Stimulated activated CD8-positive, alpha-beta memory T cell treated with anti-CD3 and anti-CD28 coated beads, Interleukin-2, amount 100 ng/mL, for 1 hour (primary cell): ENCODE measurements at places on chromosomes 5 and 9.

DNA sequence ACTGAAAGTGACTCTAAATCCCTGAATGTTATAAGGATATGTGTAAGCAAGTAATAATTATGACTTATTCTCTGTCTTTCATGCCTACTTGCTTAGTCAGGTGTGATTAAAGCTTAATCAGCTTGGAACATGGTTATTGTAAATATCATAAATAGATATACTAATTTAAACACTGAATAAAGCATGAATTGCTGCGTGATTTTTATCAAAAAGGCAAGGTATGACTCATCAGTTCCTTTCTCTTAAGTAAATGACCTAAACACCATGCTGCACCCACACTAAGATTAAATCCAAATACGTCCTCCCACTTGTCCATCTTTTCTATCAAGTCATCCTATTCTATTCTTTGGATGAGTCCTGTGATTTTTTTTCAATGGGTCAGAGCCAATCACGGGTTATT is 124.6 kb upstream of the MTAP start:
- DNase-seq = no peak

DNA sequence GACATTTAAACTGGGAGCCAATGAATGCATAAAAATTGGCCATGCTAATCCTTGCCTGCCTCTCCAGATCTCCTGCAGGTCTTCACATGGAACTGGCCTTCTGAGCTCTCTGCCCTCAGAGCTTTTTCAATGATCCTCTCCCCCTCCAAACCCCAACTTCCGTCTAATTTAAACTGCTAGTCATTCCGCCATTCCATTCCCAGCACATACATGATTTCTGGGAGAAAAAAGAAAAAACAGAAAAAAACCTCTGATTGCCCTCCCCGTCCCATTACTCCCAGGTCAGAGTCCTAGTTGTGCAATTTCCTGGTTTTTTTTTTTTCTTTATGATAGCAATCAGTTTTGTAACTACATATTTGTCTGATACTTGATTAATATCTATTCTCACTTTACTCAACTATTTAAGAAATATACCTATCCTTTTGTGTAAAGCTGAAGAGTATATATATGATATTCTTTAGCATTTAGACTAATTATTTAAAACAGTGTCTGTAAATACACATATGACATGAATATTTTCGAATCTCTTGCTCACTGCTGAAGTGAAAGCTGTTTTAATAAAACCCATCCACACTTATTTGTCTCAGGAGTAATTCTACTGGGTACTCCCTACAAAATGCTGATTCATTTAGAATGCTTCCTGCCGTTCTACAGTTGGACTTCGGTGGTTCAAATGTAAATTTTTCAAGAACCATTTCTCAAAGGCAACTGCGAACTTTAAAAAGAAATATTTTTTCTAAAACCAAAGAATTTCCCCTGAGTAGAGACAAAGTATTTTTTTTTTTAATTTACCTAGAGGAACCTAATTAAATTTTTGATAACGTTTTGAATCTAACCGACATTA is 1.6 kb downstream of the HINT1 start:
- DNase-seq = no peak

GRCh38 chr9:34443533-34443932 is 14.8 kb downstream of the FAM219A start:
- DNase-seq = no peak

DNA sequence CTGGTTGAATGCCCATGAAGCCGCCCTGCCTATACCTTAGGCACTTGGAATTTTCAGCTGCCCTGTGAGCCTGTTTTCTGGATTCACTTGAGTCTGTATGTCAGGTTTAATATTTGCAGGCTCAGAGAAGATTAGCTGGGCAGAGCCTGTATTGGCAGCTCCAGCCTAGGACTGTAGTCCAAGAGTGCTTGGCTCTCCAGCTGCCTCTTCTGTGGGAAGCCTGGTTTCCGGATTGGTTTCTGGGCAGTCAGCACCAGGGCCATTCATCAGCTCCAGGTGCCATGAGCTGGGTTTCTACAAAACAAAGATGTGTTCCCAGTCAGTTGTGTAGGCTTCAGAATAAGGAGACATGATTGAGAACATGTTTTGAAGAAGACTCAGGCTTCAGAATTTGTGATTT is 90.1 kb downstream of the ARHGAP26 start:
- no peak for DNase-seq

DNA sequence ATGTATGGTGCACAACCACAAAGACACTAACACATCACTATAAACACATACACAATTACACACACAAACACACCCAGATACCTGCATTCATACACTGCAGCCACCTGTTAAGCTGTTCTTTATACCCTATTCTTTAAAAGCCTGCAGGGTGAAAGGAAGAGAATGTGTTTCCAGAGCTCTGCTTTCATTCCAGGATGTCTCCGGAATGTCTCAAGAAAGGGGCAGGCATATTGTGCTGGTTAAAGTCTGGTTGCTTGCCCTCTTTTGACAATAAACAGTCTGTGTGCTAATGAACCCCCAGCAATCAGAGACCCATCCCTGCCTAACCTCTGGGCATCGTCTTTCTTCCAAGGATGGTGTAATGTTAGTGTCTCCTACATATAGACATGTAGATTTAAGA is 181.6 kb downstream of the EPB41L4A start:
- DNase-seq = no peak

GRCh38 chr9:121485623-121486022 is 14.0 kb downstream of the GGTA1 start:
- DNase-seq = no peak

DNA sequence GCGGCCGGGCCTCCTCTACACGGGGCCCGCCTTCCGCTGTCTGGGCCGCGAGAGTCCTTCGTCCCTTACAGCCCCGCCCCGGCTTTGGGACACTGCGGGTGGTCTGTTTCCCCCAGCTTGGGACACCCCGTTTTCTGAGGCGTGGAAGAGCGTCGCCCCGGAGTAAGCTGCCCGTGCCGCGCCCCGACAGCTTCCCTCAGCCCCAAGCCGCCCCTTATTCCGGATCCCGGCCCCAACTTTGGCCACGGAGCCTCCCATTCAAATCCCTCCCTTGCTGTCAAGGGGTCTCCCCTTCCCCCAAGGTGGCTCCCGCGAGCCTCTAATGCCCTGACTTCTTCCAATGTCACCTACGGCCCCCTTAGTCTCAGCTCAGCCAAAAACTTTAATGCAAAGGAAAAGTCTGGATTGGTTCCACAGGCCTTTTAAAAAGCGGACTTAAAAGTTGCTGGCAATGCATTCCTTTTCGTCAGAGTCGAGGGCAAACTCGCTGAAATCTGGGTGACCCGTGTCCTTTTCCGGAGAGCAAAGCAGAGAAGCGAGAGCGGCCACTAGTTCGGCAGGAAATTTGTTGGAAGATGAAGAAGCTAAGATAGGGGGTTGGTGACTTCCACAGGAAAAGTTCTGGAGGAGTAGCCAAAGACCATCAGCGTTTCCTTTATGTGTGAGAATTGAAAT is 19.8 kb downstream of the EXOSC2 start:
- DNase-seq = no peak

DNA sequence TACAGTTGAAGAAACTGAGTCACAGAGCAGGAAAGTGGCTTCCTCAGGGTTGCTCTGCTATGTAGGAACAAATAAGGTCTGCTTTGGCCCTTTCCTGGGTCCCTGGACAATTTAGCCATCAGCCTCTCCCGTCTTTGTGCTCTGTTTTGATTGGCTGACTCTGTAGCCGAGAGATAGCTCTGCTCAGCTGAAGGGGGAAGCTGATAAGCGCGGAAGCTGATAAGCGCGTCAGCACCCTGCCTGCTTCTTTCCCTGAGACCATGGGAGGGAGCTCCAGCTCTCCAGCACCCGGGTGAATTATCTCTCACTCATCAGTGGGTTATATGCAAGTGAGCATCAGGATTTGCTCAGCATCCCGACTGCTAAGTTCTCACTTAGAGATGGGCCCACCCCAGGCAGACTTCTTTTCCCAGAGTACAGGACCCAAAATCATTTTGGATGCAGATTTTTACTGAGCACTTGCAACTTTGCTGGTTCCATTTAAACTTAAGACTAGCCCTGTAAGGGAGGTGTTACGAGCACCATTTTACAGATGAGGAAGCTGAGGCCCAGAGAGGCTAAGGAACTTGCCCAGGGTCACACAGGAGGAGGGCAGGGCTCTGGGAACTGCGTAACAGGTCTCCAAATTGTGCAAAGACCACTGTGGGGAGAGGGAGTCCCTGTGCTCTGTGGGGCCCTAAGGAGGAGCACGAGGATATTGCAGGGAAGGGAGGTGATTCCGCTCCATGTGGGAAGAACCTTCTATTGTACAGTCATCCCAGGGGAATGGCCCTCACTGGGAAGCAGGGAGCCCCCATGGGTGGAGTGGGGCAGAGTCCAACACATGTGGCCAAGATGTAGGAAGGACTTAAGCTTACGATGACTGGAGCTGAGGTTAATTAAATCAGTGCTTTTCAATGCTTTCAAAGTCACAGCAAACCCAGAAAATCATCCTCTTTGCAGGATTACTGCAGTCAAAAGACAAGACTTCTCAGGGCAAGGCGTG is 83.7 kb upstream of the ORM1 start:
- no peak for DNase-seq

DNA sequence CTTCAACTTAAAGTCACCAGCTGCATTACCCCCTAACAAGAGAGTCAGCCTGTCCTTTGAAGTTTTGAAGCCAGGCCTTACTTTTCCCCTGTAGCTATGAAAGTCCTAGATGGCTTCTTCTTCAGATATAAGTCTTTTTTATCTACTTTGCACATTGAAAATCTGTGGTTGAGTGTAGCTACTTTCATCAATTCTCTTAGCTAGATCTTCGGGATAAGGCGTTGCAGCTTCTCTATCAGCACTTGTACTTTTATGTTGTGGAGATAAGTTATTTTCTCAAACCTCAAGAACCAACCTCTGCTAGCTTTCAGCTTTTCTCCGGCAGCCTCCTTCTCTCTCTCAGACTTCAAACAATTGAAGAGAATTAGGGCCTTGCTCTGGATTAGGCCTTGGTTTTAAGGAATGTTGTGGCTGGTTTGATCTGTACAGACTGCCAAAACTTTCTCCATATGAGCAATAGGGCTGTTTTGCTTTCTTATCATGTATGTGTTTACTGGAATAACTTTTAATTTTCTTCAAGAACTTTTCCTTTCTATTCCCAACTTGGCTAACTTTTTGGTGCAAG is 21.6 kb downstream of the CATSPER3 start:
- no peak for DNase-seq

DNA sequence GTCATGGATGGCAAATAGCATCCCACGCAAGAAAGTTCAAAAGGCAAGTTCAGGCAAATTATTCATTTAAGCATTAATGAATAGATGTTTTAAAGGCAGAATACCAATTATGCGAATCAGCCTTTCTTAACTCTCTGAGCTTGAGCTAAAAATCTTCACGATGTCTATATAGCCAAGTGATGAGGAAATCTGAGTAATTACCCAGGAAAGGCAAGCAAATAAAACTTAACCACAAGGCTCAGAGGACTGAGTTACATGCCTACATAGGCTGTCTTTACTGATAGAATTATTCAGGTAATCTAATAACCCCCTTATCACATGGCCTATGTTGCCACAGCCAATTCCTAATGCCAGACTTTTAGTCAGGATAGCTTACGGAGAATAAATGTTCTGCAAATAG is 120.8 kb upstream of the MTAP start:
- no peak for DNase-seq

DNA sequence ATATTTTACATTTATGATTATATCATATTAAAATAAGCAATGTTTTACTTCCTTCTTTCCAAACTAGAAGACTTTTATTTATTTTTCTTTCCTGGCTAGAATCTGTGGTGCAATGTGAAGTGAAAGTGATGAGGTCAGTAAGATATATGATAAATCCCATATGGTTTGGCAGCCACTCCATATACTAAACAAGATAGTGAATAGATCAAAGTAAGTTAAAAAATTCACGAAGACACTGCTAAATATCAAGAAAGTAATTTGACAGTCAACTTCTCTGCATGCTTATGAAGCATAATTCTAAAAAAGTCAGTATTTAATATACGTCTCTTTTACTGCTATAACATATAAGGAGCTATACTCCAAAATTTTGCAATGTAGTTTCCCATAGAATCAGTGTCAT is 972.8 kb downstream of the DTWD2 start:
- no peak for DNase-seq

DNA sequence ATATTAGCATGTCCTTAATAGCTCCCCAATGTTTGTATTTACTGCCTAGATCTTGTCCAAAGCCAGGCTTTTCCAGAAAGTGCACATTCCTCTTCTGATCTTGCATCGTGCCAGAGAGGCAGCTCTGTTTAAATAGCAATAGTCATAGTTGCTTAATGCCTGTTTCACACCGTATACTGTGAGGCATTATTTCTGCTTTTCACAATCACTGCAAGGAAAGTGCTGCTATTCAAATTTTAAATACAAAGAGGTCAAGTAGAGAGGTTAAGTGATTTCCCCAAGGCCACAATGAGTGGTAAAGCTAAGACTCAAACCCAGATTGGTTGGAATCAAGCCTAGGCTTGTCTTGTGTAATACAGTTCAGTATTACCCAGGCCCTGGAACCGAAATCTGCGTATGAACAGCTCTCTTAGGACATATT is 153.6 kb downstream of the SNX18 start:
- no peak for DNase-seq

DNA sequence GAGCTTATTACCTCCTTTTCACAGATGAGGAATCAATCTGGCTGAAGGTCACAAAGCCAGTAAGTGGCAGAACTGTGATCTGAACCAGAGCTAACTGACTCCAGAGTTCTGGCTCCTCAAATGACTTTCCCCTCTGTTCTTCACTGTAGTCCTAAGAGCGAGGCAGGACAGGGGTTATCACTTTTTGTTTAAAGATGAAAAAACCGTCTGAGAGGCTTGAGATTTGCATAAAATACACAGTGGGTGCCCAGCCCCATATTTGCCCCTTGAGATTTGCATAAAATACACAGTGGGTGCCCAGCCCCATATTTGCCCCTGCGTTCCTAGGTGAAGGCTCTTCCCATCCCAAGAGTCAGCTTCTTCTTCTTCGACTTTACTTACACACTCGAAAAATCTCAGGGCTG is 667 bp downstream of the FBXO10 start:
- no peak for DNase-seq

- no peak for DNase-seq
Observed at GRCh38 chr5:144857454-144857853, 686.8 kb downstream of the KCTD16 start.

- DNase-seq = no peak
Observed at GRCh38 chr5:167709625-167710024, 581.8 kb upstream of the WWC1 start.

DNA sequence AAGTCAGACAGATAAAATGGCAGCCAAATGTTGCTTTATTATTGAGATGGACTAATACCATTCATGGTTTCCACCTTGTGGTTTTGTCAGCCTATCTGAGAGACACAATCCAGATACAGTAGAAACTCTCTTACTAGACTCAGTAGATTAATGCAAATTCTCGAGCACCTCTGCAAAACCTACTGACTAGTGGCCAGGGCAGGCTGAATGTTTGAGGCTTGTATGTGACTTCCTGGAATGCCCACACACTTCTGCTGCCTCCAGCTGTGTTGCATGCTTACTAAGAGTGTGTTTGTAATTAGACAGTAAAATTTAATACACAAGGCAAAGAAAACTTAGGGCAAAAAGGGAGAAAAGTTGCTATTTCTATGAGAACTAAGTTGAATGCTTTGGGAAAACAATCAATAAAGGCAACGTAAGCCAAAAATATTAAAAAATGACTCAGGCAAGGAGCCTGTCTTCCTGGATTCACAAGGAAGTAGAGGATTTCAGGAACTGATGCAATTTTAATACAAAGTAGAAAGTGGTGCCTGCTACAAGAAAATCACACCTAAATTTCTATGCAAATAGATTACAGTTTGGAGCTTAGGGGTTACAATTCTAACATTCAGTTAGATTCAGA is 30.2 kb upstream of the CCNG1 start:
- no peak for DNase-seq
